Fibroblast of the conjunctiva (primary cell): ENCODE measurements at places on chromosomes 4 and X.

- peak; percentile 1 for DNase-seq
These were observed 626.2 kb downstream of the MID1IP1 start for GRCh38 chrX:39427492-39427891.

- no peak for DNase-seq
These were observed 134.1 kb upstream of the NALF2 start for GRCh38 chrX:69369999-69370398.

GRCh38 chrX:630612-631496 is at the start of gene SHOX:
Gene SHOX, plus strand, starts transcription at chrX:630791. Its CDS starts 107 bp downstream, at chrX:630898.
- DNase-seq = peak; percentile 50

DNA sequence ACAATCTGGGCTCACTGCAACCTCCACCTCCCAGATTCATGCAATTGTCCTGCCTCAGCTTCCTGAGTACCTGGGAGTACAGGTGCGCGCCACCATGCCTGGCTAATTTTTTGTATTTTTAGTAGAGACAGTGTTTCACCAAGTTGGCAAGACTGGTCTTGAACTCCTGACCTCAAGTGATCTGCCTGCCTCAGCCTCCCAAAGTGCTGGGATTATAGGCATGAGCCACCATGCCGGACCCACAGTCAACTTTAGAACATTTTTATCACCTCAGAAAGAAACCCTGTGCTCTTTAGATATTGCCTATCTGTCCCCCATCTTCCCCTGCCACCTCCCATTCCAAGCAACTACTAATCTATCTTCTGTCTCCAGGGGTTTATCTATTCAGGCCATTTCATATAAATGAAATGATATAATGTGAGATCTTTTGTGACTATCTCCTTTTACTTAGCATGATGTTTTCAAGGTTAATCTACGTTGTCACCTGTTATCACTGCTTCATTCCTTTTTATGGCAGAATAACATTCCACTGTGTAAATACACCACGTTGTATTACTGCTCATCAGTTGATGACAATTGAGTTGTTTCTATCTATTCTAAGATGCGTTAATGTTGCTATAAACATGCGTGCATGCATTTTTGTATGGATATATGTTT is 44.3 kb upstream of the GALNT7 start:
- no peak for DNase-seq

DNA sequence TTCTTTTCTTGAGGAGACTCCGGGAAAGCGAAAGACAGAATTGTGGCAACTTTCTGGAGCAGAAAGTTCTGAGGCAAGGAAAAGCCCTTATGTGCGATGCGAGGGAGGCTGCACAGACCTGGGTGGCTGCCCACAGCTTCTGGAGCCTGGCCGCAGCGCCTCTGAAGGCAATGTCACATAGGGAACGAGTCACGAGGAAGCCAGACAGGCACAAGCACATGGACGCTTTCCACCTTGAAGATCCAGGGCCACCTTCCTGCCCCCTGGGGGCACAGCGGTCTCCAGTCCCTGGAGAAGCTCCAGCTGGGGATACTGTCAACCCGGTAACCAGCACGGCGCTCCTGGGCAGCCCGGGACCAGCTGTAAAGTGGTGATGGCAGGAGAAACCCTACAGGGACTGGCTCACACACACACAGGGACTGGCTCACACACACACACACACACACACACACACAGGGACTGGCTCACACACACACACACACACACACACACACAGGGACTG is 69.8 kb downstream of the MTNR1A start:
- DNase-seq = no peak

GRCh38 chrX:148573119-148573518 is 72.7 kb downstream of the AFF2 start:
- DNase-seq = no peak

DNA sequence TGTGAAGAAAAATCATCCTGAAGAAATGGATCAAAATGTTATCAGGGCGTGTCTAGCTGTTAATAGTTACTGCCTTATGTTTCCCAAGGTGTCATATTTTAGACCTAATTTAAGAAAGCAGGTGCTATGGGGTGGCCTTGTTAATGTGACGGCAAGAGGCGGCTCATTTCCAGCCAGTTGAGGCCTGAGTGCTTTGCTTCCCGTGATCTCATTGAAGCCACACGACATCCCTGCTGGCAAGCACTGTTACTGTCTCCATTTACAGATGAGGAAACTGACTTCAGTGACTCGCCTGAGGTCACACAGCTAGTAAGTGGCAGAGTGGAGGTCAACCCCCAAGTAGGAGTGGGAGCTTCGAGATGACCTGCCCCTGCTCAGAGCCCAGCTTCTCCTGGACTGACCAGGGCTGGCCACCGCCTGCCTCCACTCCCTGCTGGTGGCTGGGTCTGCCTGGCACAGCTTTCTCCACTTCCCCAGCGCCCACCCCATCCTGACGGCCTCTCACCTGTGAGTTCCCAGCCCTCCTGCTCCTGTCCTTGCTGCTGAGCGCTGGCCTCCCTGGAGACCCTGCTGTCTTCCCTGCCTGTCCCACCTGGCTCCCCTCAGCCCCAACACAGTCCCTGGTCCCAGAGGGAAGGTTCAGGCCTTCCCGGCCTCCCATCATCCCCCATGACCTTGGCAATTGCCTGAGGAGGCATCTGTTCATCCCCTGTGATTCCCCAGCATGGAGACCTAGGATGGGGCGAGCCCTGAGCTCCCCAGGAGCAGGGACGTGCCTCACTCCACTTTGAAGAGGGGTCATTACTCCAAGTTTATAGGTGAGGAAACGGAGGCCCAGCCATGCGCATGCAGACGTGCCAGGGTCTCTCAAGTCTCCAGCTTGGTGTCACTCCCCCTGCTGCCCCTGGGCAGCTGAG is 47.7 kb upstream of the SORCS2 start:
- DNase-seq = no peak

DNA sequence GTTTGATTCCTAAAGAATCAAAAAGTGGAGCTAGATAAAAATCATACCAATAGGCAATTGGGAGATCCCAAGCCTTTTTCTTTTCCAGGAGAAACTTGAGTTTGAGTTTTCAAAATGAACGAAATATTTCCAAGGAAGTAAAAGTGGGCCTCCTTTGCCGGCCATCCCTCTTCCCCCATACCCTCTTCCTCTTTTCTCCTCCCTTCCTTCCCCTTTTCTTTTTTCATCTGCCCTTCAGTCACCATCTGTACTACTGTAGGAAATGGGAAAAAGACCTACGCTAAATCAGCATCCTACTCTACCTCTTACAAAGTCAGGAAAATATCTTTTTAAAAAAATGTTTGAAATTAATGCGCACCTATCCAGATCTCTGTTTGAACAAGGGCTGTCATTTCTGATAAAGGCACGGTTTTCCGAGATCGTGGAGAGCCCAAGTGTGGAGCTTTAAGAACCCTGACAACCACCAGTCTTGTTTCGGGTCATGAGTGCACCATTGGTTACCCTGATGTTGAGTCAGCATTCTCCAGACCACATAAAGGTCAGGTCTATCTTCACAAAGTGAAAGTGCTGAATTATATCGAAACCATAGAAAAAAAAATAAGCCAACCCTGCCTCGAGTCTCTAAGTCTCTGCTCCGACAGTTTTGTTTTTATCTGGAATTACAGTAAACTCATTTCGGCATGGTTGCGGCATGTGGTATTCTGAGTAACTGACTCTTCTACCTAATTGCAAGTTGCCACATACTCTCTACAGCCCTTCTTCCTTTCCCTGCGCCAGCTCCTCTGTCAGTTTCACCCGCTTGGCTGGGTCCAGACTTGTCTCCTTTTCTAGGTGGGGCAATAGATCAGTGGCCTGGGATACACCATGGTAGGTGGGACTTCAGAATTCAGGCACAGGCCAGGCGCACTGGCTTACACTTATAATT is 140.2 kb upstream of the KLF3 start:
- DNase-seq = no peak

DNA sequence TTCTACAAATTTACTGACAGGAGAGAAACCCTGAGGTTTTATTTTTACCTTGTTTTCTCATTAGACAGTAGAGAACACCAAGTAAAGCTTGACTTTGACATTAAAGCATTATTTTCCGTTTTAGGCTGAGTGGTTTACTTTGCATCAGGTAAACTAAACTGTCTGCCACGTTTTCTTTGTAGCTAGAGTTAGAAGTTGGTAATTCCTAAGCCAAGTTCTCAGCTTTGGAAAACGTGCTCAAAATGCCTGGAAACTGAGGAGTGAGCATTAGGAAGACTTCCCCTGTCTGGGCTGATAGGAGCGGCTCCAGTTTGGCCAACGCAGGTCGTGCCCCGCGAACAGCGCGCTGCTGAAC is 819 bp downstream of the PDLIM3 start:
- DNase-seq = no peak

- peak; percentile 47 for DNase-seq
These were observed 99.0 kb upstream of the MAML3 start for GRCh38 chr4:140252742-140253555.

- no peak for DNase-seq
These were observed 1.3 kb upstream of the RGS12 start for GRCh38 chr4:3291411-3291968.

DNA sequence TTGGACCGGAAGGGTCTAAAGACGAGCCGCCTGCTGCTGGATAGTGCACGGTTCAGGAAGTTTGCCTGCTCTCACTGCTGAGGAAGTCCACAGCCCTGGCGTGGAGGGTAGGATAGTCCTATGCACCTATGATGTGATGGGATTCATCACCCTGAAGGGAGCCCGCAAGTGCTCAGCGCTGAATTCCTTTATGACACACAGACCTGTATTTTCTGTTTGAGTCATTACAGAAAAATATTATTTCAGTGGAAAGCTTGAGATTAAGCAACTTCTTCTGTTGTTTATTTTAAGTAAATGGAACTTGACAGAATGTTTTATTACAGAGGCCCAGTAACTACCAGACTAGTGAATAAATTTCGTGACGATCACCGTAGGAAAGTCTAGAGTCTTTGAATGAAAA is 123.2 kb downstream of the TRIML1 start:
- no peak for DNase-seq

DNA sequence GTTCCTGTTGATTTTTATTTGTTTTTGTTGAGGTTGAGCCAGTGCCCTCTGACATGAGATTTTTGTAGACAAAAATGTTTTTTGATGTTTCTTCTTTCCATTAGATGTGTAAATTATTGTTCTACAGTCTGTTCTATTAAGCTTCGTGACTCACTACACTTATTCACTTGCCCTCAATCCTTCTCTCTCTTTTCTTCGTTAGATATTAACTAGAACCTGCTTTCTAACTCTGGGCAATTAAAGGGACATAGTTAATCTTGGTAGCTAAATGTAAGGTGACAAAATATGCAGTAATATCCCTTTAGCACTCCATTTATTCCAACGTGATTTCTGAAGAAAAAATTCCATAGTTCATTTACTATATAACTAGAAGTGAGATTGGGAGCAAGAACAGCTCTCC is 333.9 kb downstream of the PDHA2 start:
- no peak for DNase-seq

GRCh38 chr4:89290727-89291516 is 16.7 kb downstream of the GPRIN3 start:
- DNase-seq = no peak

DNA sequence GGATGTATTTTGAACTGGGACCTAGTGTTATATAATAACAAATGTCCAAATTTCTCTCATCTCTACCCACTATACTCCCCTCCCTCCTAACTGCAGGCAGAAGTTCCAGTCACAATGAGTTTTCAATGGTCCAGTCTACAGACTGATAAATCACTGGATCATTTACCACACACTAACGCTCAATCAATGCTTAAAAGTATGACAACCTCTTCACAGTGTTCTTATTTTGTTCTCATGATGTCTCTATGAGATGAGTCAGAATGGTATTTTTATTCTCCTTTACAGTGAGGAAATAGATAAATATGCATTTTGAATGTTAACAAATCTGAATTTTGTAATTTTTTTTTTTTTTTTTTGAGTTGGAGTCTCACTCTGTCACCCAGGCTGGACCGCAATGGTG is 83.7 kb upstream of the ETNPPL start:
- no peak for DNase-seq

DNA sequence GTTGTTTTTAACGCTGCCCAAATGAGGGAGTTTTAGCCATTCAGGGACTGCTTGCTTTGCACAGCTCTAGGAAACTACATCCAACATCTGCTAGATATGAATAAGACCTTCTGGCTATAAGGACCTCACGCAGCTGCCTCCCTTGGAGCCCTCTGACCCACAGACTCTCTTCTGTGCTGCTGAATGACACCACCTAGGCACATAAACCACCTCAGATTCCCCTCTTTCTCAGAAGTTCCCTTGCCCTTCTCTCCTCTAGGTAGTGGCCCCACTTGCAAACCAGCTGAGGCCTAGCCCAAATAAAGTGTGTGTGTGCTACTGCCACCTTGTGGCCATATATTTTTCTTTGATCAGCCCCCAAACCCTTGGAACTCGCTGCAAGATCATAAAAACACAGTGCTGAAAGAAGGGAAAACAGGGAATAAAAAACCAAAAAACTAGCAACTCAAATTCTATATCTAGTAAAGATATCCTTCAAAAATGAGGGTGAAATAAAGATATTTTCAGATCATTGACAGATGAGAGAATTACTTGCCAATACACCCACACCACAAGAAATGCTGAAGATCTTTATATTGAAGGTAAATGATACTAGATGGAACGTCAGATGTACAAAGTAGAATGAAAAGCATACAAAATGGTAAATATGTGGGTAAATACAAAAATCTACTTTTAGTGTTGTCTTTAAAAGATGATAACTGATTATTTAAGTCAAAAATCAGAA is 265.9 kb downstream of the ADAMTS3 start:
- DNase-seq = no peak

GRCh38 chrX:13938051-13938828 is 91.5 kb downstream of the GEMIN8 start:
- no peak for DNase-seq

- no peak for DNase-seq
These were observed 8.1 kb downstream of the JAKMIP1 start for GRCh38 chr4:6192245-6192644.

DNA sequence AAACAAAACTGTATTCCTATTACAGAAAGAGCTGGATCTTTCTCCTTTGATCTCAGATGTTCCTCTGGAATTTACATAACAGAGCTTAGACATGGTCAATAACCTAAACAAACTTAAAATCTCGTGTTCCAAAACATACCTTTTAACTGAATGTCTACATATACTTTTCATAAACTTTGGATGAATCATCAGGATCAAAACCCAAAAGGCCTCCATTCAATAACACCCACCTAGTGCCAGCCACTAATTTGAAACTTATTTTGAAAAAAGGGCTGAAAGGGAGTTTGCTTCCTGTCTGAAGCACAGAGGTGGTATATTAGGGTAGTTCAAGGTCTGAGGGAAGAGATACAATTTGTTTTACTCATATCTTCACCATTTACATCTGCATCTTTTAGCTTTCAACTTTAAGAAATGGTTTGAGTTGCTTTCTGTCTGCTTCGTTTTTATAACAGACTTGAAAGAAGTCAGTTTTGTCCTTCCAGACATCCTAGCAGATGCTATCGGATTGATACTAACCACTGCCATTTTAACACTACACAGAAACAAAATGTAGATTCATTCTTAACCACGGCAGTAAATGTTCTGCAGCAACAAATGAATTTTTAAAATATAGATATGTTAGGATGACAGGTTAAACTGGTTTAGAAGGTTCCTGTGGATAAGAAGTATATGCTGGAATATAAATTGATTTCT is 242.8 kb upstream of the DKK2 start:
- DNase-seq = no peak

- no peak for DNase-seq
These were observed 1347.3 kb downstream of the RPA4 start for GRCh38 chrX:98231003-98231402.
